Midbrain (tissue), 1 donor: ENCODE measurements at places on chromosomes 5 and 9.

- no peak for DNase-seq
Measured at GRCh38 chr5:106755789-106756188, 914.9 kb downstream of the EFNA5 start.

DNA sequence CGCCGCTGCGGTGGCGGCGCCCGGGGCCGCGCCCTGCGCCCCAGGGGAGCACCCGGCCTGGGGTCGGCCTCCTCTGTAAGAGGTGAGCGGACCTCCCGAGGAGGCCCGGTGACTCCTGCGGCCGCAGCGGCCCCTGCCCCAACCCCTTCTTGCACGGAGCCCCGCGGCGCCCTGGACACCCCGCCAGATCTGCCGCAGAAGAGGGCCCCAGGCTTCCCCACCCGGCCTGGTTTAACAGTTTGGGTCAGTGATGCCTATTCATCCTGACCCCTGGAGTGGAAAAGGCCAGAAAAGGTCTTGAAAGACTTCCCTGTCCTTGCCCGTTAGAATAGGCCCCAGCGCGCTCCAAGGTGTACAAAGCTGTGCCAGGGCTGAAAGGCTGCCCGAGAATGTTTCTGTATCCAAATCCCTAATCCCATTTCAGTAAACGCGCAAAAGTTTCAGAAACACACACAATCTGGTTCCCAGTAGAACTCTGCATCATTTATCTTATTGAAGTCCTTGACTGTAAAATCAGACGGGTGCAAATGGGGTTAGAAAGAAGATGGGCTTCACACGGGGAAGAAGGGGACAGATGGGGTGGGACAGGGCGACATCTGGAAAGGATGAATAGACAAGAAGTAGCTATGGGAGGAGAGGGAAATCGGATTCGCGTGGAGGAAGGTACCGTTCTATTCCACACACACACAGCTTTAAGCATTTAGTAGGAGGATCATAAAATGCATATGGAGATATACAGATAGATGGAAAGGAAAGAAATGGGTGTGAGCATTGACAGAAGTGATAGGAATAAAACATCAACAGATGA, 1.1 kb upstream of the SSBP2 start:
- DNase-seq, result peak; percentile 62

DNA sequence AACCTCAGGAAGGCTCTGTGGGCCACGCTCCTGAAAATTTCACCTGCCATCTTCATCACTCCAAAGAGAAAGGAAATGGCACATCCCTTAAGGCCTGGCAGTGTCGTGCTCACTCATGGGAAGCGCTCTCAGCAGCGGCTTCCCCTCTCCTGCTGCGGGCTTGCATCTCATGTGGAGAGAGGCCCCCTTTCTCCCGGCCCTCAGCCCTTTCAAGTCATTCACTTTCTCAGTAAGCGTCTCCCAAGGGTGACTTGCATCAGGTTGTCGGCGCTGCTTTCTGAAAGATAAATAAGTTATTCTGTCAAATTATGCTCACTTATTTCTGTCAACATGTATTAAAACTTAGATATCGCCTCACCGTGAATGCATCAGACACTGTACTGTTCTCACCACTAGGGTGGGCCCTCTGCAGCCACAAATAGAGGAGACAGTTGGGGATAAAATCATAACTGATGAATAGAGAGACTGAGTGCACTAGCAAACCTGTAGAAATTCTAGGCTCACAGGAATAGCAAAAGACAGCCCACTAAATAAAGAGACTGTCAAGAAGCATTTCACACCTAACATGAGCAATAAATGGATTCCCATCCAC, 174.6 kb downstream of the RFK start:
- no peak for DNase-seq

- DNase-seq, result no peak
Measured at GRCh38 chr5:763397-763796, 21.1 kb downstream of the ZDHHC11B start.

- DNase-seq, result no peak
Measured at GRCh38 chr9:84593352-84593751, 76.2 kb upstream of the NTRK2 start.

DNA sequence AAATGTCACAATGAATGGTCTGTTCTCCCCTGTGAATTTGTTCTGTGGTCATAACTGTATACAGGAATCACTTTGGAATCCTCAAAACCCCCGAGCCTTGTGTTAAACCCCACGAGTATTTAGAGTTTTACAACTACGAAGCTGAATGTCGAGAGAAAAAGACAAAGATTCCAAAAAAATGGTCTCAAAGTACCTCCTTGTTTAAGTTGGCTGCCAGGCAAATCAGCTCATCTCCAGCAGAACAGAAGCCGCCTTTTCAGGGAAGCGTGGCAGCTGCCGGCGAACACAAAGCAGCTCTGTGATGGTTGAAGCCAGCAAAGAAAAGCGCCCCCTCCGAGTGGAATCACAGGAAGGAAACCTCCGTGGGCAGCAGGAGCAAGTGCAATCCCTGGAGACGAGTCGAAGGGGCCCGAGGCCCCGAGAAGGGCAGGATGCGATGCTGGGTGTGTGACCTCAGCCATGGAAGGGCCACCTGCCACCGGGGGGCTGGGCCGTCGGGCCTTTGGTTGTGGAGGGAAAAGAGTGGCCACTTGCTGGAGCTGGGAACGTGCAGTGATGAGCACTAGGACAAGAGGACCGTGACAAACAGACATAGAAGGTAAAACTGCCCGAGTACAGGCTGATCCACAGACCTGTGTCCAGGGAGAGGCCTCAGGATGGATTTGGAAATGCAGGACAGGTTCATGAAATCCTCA, 706.4 kb downstream of the SEMA5A start:
- peak; percentile 90 for DNase-seq

DNA sequence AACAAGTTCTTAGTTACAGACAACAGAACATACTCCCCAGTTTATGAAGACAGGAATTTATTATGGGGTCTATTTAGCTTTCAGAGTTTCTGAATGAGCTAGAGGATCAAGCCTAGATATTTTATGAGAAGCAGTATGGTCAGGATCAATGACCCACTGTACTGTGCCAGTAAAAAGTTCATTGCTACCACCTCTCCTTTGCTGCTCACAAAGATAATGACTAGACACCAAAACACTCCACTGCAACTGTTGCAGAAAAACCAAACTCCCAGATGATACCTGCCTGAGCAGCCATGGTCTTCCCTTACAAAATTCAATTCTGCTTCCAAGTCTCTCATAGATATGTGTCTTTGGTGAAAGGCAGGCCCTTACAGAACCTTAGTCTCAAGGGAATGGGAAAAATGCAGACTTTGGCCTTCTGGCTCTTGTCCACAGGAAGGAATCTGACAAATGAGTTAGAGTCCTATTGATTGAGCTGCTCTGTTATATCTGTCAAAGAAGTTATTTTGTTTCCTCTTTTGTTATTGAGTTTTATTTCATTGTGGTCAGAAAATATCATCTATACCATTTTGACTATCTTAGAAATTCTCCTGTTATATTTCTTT, 74.7 kb upstream of the RASGRF2 start:
- DNase-seq, result no peak

- no peak for DNase-seq
Measured at GRCh38 chr5:41773799-41774198, 96.4 kb downstream of the OXCT1 start.

GRCh38 chr5:145158730-145159129, 676.4 kb downstream of the PRELID2 start:
- no peak for DNase-seq

GRCh38 chr5:1966461-1966860, 83.7 kb upstream of the IRX4 start:
- no peak for DNase-seq

GRCh38 chr5:160473681-160474080, 52.0 kb downstream of the PTTG1 start:
- no peak for DNase-seq

GRCh38 chr9:77729177-77729576, 81.1 kb upstream of the GNA14 start:
- no peak for DNase-seq

DNA sequence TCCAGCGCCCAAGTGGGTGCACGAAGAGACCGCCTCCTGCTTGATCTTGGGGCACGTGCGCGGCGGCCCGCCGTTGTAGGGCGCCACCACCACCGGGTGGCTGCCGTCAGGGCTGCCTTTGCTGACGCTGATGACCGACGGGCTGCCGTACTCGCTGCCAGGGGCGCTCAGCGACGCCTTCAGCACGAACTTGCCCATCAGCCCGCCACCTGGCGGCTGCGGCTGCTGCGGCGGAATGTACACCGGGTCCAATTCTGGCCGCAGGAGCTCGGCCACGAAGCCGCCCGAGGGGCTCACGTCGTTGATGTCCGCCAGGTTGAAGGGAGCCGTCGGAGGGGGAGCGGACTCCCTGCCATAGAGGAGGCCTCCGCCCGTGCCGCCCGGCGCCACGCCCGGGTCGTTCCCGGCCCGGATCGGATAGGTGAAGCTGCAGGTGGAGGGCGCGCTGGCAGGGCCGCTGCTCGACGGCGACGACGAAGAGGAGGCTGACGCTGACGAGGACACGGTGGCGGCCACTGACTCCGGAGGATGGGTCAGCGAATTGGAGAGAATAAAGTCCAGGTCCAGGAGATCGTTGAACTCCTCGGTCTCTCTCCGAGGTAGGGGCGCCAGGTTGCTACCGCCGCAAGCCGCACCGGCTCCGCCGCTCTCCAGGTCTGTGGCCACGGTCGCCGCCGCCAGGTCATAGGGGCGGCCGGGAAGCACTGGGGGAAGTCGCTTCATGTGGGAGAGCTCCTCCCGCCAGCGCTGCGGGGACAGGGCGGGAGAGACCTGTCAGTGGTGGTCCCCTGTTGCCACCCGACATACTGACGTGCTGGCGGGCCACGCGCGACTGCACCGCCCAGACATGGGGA, 1.8 kb downstream of the KLF4 start:
- no peak for DNase-seq

DNA sequence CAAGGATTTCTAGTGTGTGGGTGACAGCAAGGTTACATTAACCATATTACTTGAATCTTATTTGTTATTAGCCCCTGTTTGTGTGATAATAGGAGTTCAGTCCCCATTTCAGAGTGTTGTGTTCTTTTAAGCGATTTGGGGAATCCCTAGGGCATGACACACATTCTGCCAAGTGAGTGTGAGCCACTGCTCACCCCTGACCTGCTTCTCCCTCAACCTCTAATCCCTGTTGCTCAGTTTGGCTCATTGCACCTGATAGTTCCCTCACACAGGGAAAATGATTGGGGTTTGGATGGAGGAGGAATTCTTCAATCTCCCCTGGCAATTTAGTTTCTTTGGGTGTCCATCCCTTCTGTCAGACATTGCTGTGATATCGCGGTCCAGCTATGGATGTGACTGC, 149.2 kb downstream of the DMRTA1 start:
- no peak for DNase-seq

DNA sequence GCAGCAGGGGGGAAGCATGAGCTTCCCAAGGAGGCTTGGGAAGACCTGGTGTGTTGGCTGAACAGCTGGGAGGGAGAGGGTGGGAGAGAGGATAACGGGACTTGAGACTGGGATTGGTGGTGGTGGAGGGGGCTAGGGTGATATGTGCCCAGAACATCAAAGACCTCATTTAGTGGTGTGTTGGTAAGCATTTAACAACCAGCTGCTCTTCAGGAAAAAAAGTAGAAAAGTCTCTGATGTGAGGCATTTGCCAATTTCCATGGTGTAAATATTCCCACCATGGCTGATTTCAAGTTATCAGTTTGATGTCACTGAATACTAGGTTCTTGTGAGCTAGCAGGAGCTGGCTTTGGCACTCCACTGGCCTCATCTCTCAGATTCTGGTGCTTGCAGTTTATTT, 170.8 kb downstream of the MACROH2A1 start:
- DNase-seq, result no peak

DNA sequence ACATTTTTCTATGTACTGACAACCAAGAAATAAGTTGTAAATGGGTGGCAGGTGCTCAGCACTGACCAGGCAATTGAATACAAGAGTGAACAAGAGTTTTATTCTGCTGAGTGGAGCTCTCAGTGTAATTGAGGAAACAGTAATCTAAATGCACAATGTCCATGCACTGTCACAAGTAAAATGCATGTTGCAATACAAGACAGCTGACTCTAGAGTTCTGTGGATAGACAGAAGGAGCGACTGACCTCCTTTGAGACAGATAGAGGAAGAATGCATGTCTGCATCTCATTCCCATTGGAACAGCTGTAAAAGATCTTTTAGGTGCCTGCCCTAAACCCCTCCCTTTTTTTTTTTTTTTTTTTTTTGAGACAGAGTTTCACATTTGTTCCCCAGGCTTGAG, 299.0 kb downstream of the FBXL7 start:
- no peak for DNase-seq

DNA sequence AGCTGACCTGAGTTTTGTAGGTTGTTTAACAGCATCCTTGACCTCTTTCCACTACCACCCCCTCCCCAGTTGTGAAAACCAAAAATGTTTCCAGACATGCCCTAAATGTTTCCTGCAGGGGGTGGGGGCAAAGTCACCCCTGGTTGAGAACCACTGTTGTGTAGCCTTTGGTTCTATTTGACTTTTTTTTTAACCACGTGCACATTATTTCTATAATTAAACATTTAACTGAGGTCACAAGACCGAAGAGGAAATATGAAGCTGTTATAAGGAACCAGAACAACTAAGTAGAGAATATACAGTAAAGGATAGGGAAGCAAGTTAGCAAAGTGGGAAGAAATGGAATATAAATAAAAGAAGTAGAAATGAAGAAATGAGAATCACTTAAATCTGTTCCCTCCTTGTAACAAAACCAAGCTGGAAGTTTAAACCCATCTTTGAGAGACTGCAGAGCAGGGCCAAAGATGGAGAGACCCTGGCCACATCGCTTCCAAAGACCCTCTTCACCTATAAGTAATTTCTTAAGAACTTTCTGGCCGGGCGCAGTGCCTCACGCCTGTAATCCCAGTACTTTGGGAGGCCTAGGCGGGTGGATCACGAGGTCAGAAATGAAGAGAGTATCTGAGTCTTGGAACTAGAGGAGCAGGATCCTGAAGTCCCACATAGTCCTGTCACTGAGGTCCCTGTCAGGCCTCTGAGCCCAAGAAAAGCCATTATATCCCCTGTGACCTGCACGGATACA, 14.4 kb downstream of the SIT1 start:
- DNase-seq, result no peak

- DNase-seq, result no peak
Measured at GRCh38 chr9:31255211-31255610, 1129.2 kb upstream of the ACO1 start.

DNA sequence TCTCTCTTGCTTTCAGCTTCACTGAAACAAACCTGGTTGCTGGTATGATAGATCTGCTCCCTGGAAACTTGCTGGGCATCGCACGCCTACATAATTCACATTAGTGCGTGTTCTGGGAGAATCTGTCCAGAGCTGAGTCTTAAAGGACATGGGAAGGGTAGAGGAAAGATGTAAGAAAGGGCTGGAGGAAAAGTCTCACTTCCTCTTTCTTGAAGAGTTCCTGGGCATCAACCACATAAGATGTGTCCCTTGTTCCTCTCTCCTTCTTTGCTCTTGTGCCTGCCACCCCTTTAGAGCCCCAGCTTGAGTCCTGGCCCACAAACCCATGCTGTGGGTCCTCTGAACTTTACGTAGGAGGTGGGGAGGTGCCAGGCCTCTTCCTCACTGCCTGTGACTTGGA, 205.3 kb upstream of the PANK3 start:
- no peak for DNase-seq

DNA sequence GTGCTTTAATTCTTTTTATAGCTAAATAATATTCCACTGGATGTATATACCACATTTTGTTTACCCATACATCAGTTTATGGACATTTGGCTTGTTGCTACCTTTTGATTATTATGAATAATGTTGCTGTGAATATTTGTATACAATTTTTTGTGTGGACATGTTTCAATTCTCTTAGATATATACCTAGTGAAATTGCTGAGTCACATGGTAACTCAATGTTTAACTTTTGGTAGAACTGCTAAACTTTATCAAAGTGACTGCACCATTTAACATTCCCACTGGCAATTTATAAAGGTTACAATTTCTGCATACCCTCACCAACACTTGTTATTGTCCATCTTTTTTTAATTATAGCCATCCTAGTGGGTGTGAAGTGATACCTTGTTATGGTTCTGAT, 22.1 kb downstream of the IL31RA start:
- DNase-seq, result no peak
